Hypothalamus (tissue), 51 donors: ENCODE measurements at places on chromosomes 12 and 14.

- DNase-seq: no peak
Observed at GRCh38 chr14:49770212-49770817, 2.4 kb downstream of the KLHDC2 start.

GRCh38 chr12:27276275-27276674 lies 32.2 kb downstream of the STK38L start:
- no peak for DNase-seq

GRCh38 chr12:13257356-13257875 lies 60.9 kb downstream of the EMP1 start:
- no peak for DNase-seq

- no peak for DNase-seq
Observed at GRCh38 chr14:63565448-63565847, 22.3 kb upstream of the PPP2R5E start.

GRCh38 chr12:12534975-12535374 lies 27.7 kb downstream of the DUSP16 start:
- DNase-seq: no peak

DNA sequence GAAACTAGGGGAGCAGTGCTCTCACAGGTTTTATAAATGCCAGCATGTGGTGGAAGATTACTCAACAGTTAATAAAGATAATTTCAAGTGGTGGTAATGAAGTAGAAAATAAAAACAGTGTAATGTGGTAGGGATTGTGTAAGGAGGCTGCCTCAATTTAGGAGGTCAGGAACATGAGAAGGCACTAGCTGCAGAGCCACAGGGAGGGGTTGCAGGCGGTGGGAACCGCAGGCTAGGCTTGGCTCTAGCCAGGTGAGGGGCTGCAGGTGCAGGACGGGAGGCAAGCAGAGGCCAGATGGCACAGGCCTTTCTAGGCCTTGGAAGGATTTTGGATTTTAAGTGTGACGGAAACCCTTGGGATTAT lies 768 bp downstream of the METTL25 start:
- no peak for DNase-seq

DNA sequence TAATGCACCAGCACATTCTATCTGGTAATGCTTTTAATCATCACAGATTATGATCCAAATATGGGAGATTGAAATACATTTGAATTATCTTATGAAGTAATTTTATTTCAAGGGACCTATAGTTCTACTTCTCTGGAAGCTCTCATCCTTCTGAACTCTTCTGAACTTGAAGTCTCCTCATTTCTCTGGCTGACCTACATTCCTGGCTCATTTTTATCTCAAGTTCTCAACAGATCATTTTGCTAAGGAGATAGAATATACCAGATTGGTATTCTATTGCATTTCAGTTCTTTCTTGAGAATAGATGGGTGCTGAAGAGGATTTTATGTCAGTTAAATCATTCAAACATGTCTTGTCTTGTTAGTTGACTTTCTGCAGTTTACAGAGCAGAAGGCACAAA lies 7.9 kb downstream of the HMGA2 start:
- no peak for DNase-seq

GRCh38 chr12:109020796-109021380 lies at the start of gene SVOP:
TSS of gene SVOP (minus strand) at chr12:109021068. CDS start at chr12:109020868, 200 bp downstream.
- DNase-seq: peak; percentile 82

DNA sequence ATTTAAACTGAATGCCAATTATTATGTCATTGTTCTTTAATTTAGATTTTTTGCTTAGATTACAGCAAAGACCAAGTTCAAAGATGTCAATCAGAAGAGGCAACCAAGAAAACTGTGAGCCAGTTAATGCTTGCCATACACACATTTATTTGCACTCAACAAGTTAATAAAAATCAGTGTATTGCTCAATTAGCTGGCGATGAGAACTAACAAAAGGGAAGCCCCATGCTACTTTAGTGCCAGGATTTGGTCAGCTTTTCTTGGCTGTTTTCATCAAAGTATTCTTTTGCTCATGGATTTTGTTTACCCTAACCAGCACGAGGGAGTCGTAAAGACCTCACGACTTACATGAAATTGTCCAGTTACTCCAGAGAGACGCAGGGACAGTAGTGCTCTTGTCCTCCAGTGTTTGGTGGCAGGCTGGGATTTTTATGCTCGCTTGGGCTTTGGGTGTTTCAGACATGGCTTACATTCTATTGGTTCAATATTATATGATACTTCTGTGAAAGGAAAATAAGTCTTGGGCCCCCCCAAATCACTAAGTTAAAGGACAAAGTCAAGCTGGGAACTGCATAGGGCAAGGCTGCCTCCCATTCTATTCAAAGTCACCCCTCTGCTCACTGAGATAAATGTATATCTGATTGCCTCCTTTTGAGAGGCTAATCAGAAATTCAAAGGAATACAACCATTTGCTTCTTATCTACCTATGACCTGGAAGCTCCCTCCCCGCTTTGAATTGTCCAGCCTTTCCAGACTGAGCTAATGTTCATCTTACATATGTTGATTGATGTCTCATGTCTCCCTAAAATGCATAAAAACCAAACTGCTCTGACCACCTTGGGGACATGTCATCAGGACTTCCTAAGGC lies 7.4 kb upstream of the B4GALNT1 start:
- no peak for DNase-seq

DNA sequence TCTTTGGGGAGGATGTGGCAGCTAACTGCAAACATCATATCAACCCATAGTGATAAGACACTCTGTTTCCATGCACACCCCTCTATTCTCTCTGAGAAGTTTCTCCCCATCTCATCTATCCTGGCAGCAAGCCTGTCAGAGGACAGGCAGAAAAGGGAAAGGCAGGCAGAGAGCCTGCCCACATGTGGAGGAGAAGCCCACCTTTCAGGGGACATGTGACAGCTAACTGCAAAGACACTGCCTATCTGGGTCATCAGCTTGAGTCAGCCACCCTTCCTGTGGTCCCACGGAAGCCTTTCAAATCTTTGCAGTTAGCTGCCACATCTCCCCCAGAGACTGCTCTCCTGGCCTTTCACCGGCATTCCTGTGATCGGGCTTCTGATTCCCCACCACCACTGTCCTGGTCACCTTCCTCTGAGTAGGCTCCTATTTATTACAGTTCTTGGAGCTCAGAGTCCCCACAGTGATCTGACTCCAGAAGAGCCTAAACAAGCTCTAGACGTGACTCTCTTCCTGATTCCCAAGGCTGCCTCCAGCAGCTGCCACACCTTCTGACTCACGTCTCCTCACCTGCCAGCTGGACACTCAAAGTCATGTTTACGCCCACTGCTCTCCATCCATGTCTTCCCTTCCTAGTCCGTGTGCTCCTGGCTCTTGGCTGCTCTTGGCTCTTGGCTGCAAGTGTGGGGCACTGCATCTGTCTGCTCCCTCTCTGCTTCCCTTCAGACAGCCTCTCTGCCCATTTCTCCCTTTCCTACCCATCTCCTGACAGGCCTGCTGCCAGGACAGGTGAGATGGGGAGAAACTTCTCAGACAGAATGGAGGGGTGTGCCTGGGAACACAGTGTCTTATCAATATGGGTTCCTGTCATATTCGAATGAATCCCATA lies 7.5 kb upstream of the KRT1 start:
- DNase-seq: no peak

GRCh38 chr12:29241821-29242591 lies 92.9 kb downstream of the FAR2 start:
- DNase-seq: peak; percentile 5

DNA sequence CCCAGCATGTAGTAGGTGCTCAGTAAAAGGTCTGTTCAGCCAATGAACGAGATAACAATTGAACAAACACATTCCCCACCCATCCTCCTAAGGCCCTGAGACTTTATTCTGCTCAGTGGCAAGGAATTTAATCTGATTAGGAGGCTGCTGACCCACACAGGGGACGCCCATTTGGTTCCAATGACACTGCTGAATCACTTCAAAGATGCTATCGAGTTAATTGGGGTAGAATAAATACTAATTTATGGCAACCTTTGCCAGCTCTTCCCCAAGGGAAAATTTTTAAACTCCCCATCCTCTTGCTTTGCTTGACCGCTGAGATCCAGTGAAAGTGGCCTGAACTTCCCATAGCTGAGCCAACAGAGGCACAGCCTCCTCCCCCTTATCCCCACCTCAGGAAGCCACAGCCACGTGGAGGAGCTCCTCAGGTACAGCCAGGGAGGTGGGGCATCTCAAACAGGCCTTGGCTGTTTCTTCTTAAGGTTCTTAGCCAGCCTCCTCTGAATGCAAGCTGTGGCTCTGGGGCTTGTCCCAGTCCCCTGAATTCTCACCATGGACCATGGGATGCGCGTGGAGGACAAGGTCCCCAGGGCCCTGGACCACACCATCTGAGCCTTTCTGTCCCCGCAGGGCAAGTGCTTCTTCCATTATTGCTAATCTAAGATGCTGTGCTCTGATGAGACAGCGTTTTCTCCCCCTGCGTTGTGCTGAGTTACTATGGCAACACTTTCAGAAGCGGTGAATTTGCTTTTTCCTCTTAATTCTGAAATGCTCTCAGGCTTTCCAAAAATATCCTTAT lies 26.7 kb downstream of the C14orf132 start:
- DNase-seq: no peak

DNA sequence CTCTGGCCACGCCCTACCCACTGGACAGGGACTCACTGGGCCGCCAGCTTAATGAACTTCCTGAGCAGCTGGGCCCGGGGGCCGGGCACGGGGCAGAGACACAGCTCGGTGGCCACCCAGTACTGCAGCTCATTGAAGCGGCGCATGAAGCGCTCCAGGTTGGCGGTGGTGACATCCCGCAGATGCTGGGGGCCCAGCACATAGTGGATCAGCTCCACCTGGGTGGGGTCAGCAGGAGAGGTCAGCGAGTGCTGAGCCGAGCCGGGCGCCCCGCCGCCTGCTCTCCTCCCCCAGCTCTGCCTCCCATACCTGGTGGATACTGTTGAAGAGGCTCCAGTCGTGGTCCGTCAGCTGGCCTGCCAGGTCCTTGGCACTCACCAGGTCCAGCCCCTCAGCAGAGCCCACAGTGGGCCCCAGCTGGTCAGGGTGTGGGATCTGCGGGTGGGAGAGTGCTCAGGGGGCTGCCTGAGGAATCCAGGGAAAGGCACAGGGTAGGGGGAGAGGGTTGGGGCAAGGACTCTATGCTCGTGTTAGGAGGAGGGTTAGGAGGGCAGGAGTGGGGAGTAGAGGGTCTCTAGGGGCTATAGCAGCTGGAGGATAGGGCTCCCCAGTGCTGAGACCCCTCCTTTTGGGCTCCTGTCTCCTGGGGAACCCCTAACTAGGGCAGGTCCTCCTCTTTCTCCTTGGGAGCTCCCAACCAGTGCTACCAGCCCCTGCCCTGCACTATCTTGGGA lies 15.5 kb upstream of the ENDOU start:
- DNase-seq: no peak

DNA sequence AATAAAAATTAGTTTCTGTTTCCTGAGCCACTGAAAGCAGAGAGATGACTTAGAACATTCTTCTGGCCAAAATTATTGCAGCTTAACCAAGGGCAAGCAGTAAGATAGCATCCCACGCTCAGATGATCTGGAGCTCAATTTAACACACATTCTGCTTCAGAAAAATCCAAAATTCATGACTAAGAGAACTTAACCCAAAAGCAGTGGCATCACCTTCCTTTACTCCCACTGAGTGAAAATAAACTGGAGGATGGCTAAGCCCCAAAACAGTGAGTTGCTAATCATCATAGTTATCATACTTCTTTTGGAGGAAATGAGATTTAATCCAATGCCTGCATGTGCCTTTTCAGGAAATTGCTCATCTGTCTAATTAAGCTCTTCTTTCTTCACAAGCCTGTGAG lies 195.4 kb downstream of the DUSP6 start:
- DNase-seq: no peak

DNA sequence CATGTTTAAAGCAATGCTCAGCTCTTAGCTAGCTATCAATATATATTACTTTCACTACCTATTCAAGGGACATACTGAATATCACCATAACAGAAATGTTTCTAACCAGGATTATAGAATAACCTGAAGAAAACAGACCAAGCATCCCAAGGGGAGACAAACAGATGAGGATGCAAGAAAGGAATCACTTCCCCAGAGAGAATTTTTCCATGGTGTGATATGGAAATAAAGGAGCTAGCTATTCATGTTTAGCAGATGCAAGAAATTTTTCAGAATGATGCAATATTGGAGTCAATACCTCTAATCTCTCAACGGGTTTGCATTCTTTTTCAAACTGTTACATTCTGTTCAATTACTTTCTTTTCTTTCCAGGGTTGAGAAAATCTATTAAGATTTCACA lies 538.9 kb upstream of the FLRT2 start:
- no peak for DNase-seq

- no peak for DNase-seq
Observed at GRCh38 chr12:89875225-89875624, 166.6 kb upstream of the ATP2B1 start.

DNA sequence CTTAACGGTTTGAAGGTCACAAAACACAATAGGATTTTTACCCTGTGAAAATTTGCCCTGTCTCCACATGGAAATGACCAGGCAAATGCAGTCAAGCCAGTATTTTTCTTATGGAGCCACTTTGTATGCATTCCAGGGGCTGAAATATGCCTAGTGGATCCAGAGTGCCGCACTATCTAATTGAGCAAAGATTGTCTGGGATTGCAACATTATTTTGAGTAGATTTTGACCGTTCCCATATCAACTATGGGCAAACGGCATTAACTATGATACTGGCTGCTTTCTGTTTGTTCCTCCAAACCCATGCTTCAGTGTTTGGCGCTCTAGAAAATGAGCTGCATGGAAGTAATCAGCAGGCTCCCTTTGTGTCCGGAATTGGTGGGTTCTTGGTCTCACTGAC lies 223.0 kb downstream of the BTG1 start:
- no peak for DNase-seq

GRCh38 chr14:42778984-42779383 lies 1172.3 kb downstream of the LRFN5 start:
- no peak for DNase-seq

DNA sequence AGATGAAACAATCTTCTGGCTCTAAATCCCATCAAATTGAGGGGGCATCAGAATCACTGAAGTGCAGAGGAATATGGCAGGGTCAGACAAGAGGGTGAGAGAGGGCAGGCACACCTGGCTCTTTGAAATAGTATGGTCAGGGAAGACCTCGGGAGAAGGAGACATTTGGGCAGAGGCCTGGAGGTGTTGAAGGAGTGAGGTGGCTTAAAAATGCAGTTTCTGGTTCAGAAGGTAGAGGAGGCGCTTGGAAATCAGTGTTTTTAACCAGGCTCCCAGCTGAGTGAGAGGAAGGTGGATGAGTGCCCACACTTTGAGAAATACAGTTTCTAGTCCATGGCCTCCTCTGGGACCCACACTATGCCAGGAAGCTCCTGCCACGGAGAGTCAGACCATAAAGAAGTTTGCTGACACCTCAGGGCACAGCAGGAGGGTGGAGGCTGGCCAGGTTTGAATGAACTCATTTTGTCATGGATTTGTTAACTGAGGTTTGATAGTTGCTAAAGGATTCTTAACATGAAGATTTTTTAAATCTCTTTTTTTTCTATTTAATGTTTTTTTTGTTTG lies 20.1 kb downstream of the NID2 start:
- no peak for DNase-seq
